ENCODE measurements at places on chromosomes 3 and 15. TPM values are rescaled to one million over a fixed set of nuclear protein-coding genes. Genes with fewer than 3 reads are reported as not detected.

- H3K27me3 ChIP-seq, result no peaks in the 10 kb centered on the region
- no peak overlapping the region for H3K4me3 ChIP-seq
- H3K4me1 ChIP-seq, result no peaks in the 10 kb centered on the region
- no peak for DNase-seq
- no peaks in the 10 kb centered on the region for H3K36me3 ChIP-seq
These were observed 32.2 kb downstream of the GRIP2 start for GRCh38 chr3:14507757-14508504.

GRCh38 chr3:12910356-12911099 is 69.2 kb upstream of the RPL32 start:
- peaks cover 11% of the 10 kb centered on the region for H3K36me3 ChIP-seq
- no peak overlapping the region for H3K27ac ChIP-seq
- DNase-seq, result peak; percentile 53
- no peaks in the 10 kb centered on the region for H3K4me1 ChIP-seq
- no peaks in the 10 kb centered on the region for H3K27me3 ChIP-seq

- no peak overlapping the region for H3K4me3 ChIP-seq
- no peaks in the 10 kb centered on the region for H3K27me3 ChIP-seq
- H3K27ac ChIP-seq, result no peak overlapping the region
- no peaks in the 10 kb centered on the region for H3K36me3 ChIP-seq
- no peaks in the 10 kb centered on the region for H3K4me1 ChIP-seq
These were observed 25.0 kb downstream of the MITF start for GRCh38 chr3:69764121-69764741.

- DNase-seq, result no peak
- H3K27ac ChIP-seq, result no peak overlapping the region
- H3K4me1 ChIP-seq, result no peaks in the 10 kb centered on the region
- no peaks in the 10 kb centered on the region for H3K27me3 ChIP-seq
- H3K36me3 ChIP-seq, result no peaks in the 10 kb centered on the region
These were observed 68.1 kb upstream of the CGNL1 start for GRCh38 chr15:57308170-57308545.

GRCh38 chr15:44101944-44102343 is 93.1 kb downstream of the FRMD5 start:
- no peak overlapping the region for H3K27ac ChIP-seq
- no peaks in the 10 kb centered on the region for H3K36me3 ChIP-seq
- no peaks in the 10 kb centered on the region for H3K27me3 ChIP-seq
- H3K4me3 ChIP-seq, result no peak overlapping the region
- H3K4me1 ChIP-seq, result no peaks in the 10 kb centered on the region

GRCh38 chr3:100438623-100438974 is 37.3 kb downstream of the LNP1 start:
- H3K27ac ChIP-seq, result no peak overlapping the region
- H3K4me3 ChIP-seq, result no peak overlapping the region
- H3K4me1 ChIP-seq, result peaks cover 10% of the 10 kb centered on the region
- DNase-seq, result no peak
- H3K27me3 ChIP-seq, result no peaks in the 10 kb centered on the region

DNA sequence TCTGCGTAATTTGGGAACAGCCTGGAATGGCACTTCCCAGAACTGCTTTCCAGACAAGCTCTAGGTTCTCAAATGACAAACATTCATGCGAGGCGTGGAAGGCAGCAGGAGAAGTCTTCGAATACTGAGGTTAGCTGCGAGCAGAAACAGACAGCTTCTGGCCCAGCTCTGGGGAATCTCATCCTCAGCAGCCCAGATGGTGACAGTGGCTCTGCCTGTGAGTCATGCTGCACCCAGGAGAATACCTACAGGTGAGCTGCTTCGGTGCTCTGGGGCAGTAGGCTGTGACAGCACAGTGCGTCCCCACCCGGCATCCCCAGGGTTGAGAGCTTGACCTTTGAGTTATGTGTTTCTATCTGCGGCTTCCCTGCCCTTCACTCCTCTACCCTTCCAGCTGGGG is 258.6 kb downstream of the KLF13 start:
- H3K27ac ChIP-seq, result no peak overlapping the region
- H3K4me1 ChIP-seq, result no peaks in the 10 kb centered on the region
- H3K4me3 ChIP-seq, result no peak overlapping the region
- no peaks in the 10 kb centered on the region for H3K36me3 ChIP-seq
- DNase-seq, result no peak
- H3K27me3 ChIP-seq, result no peaks in the 10 kb centered on the region

GRCh38 chr15:59276225-59277178 is 69.9 kb downstream of the LDHAL6B start:
- no peaks in the 10 kb centered on the region for H3K4me1 ChIP-seq
- no peaks in the 10 kb centered on the region for H3K36me3 ChIP-seq
- H3K4me3 ChIP-seq, result no peak overlapping the region
- H3K27me3 ChIP-seq, result no peaks in the 10 kb centered on the region

DNA sequence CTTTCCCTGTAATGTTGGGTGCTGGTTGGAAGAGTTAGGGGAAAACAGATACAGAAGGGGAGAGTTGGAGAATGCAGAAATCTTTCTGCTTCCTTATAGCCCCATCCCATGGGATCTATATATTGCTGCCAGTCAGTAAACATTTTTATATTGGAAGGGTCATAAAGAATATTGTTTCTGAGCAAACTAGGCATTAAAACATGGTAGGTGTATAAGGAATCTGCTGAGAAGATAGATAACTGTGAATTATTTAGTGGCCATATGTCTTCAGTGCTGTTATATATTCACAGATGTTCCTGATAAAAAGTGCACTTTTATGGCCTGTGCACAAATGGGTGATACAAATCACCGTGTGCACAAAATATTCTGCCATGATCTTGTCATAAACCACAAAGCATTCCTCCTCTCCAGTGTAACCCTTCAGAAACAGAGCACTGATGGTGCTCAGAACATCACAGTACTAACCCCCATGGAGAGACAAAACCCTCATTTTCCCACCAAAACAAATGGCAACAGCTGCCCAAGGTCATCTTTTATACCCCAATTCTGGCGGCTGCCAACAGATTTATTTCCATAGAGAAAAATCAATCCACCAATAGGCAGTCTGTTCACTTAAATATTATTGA is 269.3 kb downstream of the SLC9A9 start:
- H3K36me3 ChIP-seq, result no peaks in the 10 kb centered on the region
- no peaks in the 10 kb centered on the region for H3K4me1 ChIP-seq
- H3K27ac ChIP-seq, result no peak overlapping the region
- no peak overlapping the region for H3K4me3 ChIP-seq

- no peak overlapping the region for H3K27ac ChIP-seq
- H3K4me1 ChIP-seq, result no peaks in the 10 kb centered on the region
- H3K36me3 ChIP-seq, result no peaks in the 10 kb centered on the region
- H3K27me3 ChIP-seq, result no peaks in the 10 kb centered on the region
These were observed 346.2 kb upstream of the CBLB start for GRCh38 chr3:106215047-106215446.

The PLA2G4B gene
- total RNA-seq, result 4.2 TPM

The MORC1 gene
- total RNA-seq, result not detected

The TMED3 gene
- total RNA-seq, result 71.7 TPM
